ENCODE measurements at places on chromosomes 12 and 14.

GRCh38 chr12:119589097-119589496 is 4.5 kb upstream of the TMEM233 start:
- DNase-seq: no peak

DNA sequence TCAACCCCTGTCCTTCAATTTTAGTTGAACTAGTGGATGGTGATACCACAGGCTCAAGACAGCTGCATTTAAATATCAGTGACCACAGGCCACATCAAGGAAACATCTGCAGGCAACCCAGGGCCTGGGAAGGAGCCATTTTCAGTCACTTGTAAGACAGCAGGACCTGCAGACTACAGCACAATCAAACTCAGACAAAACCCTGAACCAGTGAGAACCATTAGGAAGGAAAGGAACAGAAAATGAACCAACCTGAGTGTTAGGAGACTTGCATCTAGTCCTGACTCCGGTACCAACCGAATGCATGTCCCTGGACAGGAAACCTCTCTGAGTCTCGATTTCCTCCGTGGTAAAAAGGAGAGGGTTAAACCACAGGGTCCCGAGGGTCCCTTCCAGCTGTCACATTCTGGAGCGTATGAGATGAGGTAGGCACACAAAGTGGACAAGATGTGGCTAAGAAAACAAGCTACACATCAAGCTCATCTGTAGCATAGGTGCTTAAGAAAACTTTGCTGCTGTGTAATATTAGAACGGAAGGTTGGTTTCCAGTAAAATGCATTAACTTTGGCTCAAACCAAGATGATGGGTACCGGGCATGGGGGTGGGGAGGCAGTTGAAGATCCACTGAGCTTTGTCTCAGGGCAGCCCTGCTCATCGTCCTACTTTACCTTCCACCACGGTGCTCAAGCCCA is 1.6 kb upstream of the CDKN1B start:
- DNase-seq: peak; percentile 77

GRCh38 chr12:124369827-124370378 is 75.0 kb downstream of the RFLNA start:
- DNase-seq: no peak

DNA sequence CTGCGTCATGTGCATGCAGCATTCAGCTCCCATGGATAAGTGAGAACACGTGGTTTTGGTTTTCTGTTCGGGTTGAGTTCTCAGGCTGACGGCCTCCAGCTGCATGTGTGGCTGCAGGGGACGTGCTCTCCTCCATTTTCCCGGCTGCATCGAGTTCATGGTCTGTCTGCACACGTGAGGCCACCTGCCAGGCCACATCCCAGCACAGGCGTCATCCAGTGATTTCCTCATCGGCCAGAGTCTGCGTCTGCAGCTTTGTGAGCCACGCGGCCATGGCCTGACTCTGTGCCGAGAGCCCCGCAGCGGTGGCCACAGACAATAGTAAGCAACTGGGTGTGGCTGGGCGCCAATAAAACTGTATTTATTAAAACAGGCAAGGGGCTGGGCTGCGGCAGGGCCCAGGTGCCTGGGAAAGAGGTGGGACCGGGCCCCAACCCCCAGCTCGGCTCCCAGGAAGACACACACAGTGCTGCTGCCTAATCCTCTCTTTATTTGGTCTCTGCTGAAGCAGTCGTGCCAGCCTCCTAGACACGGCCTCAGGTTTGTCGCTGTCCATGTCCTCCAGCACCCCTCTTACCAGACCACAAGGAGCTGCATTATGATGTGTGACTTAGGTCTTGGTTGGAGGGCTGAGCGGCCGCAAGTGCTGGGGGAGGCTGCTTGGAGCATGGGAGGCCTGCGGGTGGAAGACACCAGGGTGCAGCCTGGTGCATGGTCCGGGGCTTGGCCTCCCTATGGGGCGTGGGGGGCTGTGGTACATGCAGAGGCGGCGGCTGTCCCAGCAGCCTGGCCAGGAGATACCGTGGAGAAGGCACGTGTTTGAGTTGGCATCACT is 52.0 kb downstream of the NOC4L start:
- DNase-seq: no peak

GRCh38 chr14:77302926-77303325 is 17.8 kb downstream of the POMT2 start:
- DNase-seq: peak; percentile 78

GRCh38 chr12:13094367-13094766 is 9.1 kb downstream of the GSG1 start:
- no peak for DNase-seq

- peak; percentile 43 for DNase-seq
Observed at GRCh38 chr14:103103461-103104388, 9.2 kb downstream of the EXOC3L4 start.

GRCh38 chr12:110109037-110109836 is 14.9 kb upstream of the IFT81 start:
- no peak for DNase-seq

GRCh38 chr12:115456946-115457689 is 773.1 kb upstream of the TBX3 start:
- no peak for DNase-seq

DNA sequence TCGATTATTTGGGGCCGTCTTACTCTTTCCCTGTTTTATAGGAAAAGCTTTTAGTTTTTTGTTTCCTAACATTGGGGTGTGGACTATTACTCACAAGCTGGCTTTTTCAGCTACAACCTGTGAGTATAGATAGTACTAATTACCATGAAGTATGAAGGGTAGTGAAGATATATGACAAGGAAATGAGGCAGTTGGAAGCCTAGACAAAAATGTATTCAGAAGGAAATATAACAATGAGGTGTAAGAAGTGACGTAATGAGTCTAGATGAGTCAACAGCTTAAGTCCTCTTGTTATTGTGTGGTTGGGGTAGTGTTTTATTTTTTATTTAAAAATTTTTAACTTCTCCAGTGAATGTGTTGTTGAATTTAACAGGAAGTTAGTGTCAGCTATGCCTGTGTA is 804.5 kb downstream of the NRXN3 start:
- DNase-seq: no peak

DNA sequence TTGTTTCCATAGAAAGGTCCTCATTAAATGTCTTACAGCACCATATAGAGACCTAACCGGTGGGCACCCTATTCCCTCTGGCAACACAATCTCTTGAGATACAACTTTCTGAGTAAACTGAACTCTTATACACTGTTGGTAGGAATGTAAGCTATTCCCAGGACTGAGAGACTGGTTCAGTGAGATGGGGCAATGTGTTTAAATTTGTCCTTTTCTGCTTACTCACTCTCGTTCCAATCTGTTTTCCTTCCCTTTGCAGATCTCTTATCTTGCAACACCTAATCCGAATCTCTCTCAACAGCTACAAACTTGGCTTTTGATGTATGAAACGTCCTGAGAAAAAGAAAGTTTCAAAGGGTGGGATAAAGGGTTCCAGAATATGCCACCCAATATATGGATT is 26.1 kb upstream of the ETV6 start:
- no peak for DNase-seq

DNA sequence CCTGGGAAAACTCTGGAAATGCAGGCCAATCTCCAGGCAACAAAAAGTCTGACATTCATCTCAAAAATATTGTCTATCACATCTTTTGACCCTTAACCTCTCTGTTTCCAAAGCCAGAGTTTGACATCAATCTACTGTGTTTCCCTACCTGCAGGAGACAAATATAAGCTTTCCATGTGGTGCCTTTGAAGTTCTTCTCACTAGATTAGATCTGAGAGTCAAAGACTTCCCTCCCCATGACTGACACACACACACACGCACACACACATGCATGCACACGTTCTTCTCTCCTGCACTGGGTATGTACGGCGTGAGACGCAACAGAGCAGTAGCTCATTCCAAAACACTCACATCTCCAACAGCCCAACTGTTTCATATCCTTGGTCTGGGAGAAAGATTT is 8.1 kb upstream of the ITPR2 start:
- DNase-seq: peak; percentile 42

- DNase-seq: no peak
Observed at GRCh38 chr14:104929268-104930230, 4.9 kb downstream of the PLD4 start.

DNA sequence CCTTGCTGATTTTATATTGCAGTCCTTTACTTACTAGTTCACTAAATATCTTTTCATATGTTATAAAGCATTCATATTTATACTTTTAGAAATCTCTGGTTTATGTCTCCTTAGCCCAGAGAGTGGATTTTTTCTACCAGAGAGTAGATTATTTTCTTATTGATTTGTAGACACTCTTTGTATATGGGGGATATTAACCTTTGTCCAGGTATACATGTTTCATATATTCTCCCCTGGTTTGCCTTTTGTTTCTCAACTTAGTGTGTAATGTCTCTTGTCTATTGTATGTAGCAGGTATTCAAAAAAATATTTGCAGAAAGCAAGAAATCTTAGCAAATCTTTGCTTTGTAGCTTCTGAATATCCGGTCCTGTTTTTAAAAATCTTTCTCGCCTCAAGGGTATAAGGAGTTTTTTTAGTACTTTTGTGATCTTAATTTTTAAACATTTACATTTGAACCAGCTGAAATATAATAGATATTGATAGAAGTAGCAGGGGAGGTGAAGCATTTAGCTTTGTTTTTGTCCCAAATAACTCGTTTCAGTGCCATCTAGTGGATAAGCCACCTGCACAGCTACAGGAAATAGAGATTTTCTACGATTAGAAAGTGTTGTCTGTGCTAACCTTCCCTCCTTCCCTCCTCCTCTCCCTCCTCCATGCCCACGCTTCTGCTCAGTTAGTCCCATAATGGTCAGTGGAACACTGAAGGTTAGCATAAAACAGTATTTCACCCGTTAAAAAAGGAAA is 97.0 kb downstream of the PHETA1 start:
- DNase-seq: no peak

DNA sequence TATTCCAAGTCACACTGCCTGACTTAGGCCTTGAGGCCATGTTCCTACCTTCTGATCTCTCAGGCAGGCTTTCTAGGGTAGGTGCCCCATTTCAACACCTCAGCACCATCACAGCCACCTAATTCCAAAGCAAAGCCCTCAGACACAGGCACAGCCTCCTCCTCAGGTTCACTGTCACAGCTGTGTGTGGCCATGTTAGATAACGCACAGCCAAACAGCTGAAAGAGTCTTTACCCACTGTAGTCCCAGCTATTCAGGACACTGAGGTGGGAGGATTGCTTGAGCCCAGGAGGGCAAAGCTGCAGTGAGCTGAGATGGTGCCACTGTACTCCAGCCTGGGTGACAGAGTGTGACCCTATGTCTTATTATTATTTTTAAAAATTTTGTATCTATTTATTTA is 7.3 kb upstream of the TMEM229B start:
- no peak for DNase-seq

DNA sequence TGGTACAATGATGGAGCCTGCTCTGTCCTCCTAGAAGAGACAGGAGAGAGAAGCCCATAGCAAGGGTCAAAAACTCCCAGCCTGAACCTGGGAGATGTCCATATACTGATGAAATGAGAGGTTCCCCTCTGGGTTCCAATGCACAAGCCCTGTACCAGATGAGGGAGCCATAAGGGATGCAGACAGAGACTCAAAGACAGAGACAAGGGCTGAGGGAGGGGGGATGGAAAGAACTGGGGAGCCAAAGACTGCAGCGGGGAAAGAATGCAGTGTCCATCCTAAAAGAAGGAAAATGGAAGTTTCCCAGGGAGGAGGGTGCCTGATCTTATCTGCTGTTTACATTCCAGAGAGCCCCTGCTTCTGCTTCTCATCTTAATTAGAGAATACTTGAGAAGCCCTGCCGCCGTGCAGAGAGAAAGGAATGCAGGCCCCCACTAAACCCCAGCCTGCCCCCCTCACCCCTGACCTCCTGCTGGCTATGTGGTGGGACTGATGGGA is 27.7 kb downstream of the KRT18 start:
- DNase-seq: no peak

- peak; percentile 81 for DNase-seq
Observed at GRCh38 chr12:47216150-47216677, 136.5 kb upstream of the AMIGO2 start.
